ENCODE measurements at places on chromosomes 7 and 10.

- DNase-seq, result no peak
Observed at GRCh38 chr10:118500477-118501104, 94.9 kb downstream of the PRLHR start.

GRCh38 chr10:131748831-131749766 is 151.7 kb upstream of the PPP2R2D start:
- no peak for DNase-seq

DNA sequence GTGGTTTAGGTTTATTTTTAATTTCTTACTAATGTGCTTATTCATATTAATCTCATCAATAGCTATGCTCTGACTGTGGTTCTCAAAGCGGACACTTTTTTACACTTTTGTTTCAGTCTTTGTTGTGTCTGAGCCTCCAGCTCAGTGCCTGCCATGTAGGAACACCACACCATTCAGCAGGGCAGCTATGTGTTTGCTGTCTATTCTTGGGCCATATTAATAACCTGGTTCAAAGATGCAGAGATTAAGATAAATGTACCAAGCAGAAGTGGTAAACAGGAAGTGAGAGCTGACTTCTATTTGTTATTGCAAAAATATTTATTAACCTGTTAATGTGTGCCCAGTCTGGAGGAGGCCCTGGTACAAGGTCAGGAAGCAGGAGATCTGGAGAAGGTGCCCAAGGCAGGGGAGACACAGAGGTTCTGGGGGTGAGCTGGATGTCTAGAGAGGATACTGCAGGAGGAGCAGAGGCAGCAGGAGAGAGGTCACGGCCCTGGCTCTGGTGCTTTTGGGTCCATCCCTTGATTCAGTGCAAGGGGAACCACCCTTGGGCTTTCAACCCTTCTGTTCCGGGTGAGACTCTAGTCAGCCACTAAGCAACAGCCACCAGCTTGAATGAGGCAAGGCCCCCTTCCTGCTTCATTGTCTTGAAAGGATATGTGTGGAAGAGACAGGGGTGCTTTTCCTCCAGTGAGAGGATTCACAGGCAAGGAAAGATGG is 1.9 kb downstream of the TBXAS1 start:
- no peak for DNase-seq

DNA sequence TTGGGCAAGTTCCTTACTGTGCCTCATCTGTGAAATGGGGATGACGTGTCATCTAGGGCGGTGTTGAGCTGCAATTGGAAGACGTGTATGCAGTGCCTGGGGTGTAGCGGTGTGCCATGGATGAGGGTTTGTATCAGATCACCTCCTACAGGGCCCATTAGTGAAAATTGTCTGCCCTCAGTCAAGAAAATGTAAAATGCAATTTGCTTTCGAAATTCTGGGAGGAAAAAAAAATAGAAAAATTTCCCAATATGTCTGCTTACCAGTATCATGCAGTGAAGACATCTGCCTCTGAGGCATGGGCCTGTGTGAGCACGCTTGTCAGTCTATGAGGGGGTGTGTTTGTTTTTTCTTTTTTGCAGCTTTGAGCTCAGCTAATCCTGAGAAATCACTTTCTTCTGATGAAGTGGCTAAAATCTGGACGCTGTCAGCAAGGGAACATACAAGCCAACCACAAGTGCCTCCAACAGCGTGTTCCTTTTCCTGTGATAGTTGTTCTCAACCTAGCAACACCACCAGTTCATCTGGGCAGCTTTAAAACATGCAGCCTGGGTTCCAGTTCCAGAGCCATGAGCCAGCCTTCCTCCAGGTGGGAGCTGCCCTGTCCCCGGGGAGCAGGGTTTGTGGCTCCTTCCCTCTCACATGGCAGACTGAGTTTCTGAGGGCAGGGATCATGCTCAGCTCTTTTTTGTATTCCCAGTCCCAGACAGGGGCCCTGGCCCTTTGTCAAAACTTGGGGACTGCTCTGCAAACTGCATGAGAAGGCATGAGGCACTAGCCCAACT is 10.3 kb downstream of the FAM241B start:
- DNase-seq, result peak; percentile 8

DNA sequence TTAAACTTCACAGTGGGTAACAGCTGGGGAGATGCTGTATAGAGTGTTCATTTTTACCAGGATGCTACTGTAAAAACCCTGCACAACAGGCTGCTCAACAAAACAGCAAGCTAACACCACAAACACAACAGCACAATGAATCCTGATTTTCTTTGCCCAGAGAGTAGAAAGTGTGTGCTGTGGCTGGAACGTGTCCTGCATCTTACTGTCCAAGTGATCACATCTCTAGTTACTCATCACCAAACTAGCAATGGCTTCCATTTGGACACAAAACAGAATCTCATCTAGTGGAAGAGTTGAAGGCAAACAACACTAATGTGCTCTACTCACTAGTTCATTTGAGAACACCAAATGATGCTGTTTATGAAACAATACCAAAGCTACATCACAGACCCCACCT is 121.2 kb downstream of the SLC25A13 start:
- DNase-seq, result no peak

DNA sequence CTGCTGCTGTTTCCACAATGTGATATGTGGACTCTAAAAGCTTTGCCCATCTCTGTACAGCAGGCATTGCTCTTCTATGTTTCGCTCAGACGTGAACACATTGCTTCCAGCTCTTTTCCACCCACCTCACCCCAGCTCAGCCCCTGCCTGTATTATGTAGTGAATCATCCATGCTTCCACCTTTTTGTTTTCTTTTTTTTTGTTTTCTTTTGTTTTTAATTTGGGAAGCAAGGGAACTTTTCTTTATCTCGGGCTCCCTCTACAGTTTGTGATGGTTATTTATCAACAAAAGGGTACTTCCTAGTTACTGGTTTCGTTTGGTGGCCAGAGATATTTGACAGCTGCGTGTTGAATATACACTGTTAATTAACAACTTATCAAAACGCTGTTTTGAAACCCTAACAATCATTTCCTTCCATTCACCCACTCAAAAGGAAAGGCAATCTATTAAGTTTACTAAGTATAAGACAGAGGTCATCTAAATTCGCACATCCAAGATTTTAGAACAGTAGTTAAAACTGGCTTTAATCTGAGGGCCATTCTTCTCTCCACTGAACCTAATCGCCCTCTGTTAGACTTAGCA is 127.9 kb upstream of the STK17A start:
- peak; percentile 52 for DNase-seq

DNA sequence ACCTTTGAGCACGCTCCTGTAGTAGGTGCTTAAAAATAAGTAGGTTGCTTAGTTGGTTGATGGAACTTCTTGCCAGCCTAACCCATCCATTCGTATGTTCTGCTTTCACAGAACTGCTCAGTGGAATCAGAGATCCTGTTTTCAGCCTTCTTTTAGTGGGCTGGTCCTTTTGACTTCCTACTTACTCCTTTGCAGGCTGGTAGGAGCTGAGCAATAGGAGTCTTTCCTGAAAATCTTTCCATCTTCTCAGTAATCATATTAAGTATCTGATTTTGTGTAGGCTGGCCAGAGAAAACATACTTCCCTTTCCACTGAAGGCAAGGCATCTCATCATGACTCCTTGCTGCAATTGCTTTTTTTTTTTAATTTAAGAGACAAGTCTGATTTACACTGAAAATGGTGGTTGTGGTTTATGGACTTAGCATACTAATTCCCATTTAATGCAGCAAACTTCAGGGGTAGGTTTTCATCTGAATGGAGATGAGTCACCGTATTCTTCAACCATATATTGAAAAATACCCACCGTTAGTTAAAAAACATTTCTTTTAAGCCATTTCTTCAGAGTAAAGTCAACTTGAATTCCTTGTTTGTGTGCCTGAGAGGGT is 208.0 kb downstream of the ZNF365 start:
- peak; percentile 73 for DNase-seq

- DNase-seq, result no peak
Observed at GRCh38 chr10:49620841-49621378, 7.1 kb downstream of the CHAT start.

- no peak for DNase-seq
Observed at GRCh38 chr7:44134943-44135628, 6.0 kb downstream of the MYL7 start.

DNA sequence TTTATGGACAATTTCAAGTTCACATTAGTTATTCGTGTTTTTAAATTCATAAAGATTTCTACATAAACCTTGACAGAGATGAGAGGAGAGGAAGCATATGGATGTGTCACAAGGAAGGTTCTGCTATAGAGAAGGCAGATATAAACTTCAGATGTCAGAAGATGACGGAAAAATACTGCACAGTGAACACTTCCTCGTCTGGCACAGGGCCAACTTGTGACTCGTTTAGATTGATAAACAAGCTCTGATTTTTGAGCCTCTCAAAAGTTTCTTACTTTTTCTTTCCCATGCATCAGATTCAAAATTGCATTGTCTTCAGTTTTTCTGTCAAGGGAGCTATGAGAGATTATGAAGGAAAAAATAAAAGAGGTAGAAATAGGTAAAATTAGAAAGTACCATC is 156.4 kb upstream of the MINDY3 start:
- no peak for DNase-seq

- DNase-seq, result peak; percentile 51
Observed at GRCh38 chr7:127803626-127804025, 151.6 kb downstream of the SND1 start.

DNA sequence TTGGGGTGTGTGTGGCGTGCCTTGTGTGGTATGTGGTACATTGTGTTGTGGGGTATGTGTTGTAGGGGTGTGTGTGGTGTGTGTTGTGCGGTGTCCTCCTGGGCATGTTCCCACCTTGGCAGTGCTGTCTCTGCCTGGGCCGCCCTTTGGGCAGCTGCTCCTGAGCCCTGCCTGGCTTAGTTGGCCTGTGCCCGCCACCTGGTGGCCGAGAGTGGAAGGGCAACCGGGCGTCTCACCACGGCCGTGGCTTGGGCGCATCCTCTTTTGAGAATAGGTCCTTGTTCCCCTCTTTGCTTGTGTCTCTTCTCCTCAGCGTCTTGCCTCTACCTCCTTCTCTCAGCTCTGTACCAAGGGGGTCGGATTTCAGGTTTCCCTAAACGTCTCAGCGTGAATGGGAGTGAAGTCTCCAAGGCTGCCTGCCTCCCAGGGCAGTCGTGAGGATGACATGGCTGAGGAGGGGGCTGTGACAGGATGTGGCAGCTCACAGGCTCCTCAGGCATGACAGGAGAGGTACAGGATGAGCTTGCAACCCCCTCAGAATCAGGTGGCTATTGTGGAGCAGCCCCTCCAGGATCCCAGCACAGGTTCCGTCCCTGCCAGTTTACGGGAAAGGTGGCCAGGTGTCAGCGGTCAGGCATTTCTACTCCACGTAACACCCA is 98.4 kb upstream of the PODXL start:
- peak; percentile 63 for DNase-seq

DNA sequence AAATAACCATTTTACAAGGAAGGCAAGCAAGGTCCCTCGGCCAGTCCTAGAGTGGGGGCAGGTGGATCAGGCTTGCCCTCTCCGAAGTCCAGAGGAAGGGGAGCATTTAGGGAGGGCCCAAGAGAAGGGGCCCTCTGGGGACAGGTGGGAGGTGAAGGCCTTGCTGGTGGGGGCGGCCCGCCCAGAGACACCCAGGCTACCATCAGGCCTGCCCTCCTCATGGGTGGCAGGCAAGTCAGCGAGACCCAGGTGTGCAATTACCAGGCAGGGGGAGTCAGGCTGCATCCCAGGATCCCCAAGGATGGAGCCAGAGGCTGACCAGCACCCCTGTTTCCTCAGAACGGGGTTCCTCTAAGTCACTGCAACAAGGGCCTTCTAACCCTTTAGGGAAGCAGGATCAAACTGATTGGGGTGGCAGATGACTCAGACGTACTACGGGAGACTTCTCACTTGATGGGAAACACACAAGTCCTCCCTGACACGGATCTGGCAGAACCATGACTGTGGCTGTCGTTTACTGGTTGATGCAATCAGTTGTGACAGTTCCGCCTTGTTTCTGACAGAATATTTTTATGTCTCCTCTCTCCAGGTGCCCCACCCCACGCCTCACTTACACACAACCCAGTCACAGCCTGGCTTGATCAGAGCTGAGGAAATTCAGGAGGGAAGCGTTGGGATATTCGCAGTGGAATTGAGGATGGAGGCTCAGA is 8.2 kb downstream of the LOXL4 start:
- DNase-seq, result peak; percentile 39

All from iris pigment epithelial cell (primary cell).